ENCODE measurements at places on chromosomes 12 and 14.

DNA sequence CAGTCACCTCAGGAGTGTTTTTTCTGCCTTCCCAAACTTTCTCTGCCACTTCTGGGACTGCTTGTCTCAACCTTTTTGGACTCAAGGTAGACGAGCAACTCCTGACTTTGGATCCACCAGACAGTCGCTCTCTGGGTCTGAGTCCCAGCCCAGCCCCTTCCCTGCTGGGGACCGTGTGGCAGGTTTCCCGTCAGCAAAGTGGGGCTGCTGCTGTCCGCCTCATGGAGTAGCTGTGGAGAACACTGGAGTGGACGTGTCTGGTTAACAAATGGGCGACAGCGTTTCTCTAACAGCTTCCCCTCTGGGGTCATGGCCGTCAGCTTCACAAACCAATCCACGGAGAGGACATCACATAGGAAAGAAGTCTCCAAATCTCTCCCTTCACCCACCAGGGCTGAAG is 54.8 kb downstream of the KCTD10 start:
- DNase-seq, result no peak

GRCh38 chr12:47705566-47706425 is at the start of gene RPAP3:
RPAP3 (minus strand) TSS chr12:47706030; CDS start chr12:47702840, 3,190 bp downstream.
- peak; percentile 97 for DNase-seq

DNA sequence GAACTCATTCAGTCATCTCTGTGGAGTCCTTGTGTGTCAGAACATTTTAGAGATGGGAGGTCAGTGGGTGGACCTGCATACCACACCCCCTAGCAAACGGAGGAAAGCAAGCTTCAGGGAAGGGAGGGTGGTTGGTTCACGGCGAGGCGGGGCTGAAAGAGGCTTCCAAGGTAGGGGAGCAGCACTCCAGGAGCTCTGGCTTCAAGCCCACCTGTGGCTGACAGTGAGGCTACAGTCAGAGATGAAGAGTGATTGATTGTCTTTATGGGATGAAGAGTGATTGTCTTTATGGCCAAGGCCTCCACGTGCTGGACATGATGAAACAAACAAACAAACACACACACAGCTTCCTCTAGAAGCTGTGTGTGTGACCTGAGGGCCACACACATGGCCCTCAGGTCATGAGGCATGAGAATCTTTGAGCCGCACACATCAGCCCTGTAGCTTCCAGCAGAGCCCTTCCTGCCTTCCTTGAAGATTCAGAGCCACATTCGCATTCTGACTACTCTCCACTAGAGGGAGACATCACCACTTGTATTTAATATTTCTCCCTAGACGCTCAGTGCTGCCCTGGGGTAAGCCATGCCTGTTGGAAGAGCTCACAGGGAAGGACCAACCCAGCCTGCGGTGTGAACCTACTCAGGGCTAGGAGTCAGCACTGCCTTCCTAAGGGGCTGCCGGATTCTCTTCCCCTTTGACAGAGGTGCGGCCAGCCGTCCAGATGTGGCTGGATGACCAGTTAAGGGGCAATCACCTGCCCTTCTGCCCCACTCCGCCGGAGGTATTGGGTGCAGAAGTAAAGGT is 54.4 kb upstream of the KCNA1 start:
- peak; percentile 49 for DNase-seq

DNA sequence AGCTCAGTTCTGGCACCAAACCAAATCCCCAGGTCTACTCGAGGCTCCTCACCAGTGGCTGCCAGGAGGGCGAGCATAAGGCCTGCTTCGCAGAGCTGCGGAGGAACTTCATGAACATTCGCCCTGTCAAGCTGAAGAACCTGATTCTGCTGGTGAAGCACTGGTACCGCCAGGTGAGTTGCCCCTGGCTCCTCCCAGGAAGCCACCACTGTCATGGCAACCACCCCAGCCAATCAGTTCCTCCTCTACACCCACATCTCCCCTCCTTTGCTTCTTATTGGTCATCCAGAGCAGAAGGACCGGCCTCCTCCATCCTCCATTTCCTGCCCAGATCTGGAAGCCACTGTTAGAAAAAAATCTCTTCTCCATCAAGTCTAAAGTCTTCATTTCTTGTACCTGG is 17.2 kb upstream of the OAS2 start:
- DNase-seq, result no peak

DNA sequence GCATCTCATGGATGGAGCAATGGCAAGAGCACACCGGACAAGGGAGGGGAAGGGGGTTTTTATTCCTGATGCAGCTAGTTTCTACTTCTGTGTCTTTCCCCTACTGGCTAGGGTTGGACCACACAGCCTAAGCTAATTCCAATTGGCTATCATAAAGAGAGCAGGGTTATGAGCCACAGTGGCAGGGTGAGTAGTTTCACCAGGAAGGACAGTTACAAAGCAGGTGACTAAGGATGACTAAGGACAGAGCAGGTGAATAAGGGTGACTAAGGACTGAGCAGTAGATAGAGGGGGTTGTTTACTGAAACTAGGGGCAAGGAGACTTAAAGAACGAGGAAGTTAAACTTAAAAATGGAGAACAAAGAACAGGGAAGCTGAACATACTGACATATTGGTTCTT is 321.4 kb upstream of the SEL1L start:
- no peak for DNase-seq

DNA sequence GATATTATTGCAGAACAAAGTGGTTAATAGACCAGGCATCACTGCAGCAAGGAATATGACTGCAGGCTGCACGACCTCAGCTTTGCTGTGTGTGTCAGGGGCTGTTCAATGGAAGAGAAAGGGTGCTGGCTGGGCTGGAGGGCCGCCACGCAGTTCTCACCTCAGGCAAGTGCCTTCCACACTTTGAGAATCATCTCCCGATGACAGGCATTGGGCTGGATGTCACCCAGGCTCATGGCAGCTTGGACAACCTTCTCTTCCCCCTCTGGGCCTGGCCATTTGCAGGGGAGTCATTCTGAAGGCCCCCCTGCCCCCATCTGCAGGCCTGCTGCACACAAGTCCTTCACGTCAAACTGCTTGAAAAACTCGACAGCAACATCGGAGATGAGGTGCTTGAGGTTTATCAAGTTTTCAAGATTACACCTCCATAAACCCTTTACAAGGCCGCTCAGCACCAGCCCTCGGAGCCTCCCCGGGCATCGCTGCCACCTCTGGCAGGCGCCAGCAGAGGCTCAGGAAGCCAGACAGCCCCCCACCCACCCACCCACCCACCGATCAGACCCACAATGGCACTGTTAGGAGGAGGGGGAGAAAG is 165.9 kb upstream of the GSC start:
- DNase-seq, result no peak
